ENCODE measurements at places on chromosomes 5 and 9.

DNA sequence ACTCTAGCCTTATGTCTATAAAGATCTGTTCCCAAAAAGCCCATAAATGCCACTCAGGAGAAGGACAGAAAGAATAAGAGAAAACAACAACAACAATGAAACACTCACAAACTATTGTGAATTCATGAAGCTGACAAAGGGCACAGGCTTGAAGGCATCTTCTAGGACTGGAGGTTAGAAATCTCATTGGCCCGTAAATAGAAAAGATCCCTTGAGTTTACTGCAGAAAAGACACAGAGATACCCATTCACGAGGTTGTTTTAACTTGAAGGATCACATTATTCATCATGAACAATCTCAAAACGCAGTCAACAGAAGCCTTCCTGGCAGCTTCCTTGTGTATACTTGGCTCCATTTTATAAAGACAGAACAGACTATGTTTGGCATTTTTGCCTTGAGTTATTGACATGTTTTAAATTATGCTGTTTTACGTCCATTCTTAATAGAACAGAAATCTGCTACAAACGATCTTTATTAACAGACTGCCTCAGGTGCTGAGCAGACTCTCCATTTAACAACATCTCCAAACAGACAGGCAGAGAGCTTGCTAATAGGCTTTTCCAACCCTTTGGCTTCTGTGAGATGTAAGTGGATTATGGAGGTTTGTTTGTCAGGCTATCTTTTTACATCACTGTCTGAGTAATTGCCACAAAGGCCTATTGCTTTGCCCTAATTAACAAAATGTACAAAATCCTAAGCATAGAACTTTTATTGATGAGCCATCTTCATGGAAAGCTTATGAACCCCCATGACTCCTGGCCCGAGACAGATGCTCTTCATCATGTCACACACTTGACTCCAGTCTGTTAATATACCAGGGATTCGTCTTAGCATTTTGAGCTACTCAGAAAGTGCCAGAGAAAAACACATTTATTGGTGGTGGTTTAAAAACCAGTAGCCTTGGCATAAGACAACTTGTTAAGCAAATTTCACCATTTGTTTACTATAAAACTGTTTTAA is 735.3 kb upstream of the ZNF608 start:
- DNase-seq = no peak

DNA sequence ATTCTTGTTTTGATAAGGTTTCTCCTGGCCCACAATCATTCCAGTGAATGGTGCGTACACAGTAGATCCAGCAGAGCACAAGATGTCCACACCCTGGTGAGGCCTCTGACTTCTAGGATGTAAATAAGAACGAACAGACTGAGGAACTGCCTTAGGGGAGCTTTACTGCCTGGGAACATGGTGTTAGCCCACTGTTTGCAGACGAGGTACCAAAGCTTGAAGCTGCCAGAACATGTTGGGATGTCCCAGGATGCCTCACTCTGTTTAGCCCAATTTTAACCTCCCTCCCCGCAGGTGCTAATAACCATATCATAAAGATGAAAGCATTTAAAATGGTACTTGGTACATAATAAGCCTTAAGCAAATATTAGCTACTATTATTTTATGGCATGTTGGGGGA is 3.5 kb downstream of the LECT2 start:
- no peak for DNase-seq

DNA sequence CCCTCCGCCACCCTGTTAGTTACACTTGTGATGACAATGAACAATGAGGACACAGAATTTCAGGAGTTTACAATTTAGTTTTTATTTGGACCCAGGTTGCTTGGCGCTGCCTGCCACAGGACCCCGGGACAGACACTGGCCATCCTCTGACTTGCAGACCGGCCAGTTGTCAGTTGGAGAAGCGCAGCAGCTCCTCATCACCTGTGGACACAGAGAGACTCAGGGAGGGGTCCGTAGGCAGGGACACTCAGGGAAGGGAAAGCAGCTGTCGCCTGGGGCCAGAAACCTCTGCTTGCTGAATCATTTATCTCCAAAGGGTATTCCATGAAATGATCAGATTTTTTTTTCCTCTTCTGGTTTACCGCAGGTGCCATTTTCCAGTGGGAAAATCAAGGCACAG is 18.0 kb downstream of the AMBP start:
- no peak for DNase-seq

DNA sequence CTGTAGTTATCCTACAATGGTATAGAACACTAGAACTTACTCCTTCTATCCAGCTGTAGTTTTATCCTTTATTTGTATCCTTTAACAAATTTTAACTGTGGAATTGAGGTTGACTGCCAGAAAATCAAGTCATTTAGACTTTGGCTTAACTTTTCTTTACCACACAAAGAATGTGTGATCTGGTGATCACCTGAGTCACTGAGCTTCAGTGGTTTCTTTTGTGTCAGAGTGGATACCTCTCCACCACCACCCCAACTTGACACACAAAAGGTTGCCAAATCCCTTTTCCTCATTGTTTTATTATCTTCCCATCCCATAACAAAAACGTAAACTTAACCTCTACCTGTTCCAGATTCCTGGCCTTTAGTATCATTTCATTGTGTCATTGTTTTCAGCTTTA is 5.5 kb downstream of the OTULIN start:
- DNase-seq = no peak

DNA sequence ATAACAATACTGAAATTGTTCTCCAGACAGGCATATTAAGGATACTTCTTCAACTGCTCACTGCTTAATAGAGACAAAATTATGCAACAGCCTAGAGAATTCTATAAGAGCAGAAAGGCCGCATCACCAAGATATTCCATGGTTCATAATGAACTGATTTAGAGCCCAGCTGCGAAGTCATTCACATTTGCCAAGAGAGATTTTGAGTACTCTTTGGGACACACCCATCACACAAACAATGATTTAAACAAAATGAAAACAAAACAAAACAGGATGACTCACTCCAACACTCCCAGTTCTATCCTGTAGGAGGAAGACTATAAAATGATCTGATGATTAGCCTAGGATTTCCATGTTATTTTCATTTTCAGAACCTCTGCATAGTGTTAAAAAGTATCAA is 145.7 kb upstream of the GNA14 start:
- no peak for DNase-seq

- no peak for DNase-seq
These were observed 846.6 kb downstream of the NR2F1-AS1 start for GRCh38 chr5:92734211-92734940.

- DNase-seq = no peak
These were observed 30.5 kb downstream of the MRPL36 start for GRCh38 chr5:1769017-1769640.

DNA sequence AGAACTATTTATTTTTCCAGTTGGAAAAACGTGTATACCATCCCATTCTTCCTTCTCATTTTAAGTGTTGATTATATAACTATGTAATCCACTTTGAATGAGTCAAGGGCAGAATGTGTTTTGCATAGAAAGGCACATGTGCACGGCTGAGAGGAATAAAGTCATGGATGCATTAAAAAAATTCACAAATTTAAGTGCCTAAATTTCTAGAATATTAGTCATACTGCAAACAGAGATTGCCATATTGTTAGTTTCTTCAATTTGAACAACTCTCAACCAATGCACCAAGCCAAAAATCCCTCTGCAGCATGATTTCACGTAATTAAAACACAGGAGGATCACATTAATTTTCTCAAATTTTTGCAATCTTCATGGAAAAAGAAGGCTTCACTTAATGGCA is 166.3 kb downstream of the MPDZ start:
- no peak for DNase-seq

GRCh38 chr5:154593071-154593470 is 115.0 kb upstream of the HAND1 start:
- DNase-seq = no peak

- no peak for DNase-seq
These were observed 294.0 kb downstream of the EFNA5 start for GRCh38 chr5:107376546-107377276.

DNA sequence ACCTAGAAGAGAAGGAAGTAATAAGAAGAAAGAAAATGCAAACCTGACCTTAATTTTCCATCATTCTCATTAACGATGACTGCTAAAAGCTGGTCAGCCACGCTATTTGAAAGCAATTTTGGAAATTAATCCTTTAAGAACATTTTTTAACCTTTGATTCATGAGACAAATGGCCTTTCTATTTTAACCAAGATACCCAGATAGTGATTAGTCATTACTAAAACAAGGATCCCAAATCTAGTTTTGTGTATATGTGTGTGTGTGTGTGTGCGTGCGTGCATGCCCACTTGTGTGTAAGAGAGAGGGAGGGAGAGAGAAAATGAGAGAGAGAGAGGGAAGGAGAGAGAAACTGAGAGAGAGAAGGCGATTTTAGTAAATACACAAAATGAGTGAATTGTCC is 329.5 kb downstream of the DEPDC1B start:
- DNase-seq = no peak

DNA sequence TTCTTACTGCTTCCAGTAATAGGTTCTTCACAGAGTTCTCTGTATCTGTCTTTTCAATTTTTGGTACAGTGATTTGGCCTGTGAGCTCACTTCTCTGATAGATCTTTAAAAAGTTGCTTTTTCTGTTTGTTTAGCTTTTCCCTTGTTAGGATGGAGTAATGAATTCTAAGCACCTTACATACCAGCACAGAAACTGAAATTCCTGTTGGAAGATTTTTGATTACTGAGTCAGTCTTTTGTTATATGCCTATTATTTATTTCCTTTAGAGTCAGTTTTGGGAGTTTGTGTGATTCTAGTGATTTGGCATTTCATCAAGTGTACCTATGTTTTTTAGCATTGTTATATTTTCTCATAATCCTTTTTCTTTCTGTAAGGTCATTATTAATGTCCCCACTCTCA is 37.6 kb upstream of the IPPK start:
- no peak for DNase-seq

- DNase-seq = no peak
These were observed 511.7 kb upstream of the KLF4 start for GRCh38 chr9:108001237-108001636.

DNA sequence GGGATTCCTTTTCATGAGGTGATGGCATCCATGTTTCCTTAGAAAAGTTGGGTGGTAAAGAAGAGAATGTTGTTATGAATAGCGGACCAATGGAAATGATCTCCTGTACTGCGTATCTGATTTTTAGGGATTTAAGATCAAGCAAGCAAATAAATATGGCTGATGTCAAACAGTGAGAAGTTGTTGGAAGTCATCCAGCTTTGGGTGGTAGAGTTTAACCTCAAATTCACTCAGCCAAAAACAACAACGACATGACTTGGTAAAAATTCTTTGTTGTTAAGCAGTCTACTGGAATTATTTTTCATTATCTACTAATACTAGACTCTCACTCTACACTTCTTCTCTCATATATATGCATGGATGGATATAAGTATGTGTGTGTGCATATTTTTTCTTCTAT is 426.5 kb downstream of the CTNND2 start:
- no peak for DNase-seq

GRCh38 chr5:151155775-151156506 is 1.6 kb downstream of the ANXA6 start:
- no peak for DNase-seq

DNA sequence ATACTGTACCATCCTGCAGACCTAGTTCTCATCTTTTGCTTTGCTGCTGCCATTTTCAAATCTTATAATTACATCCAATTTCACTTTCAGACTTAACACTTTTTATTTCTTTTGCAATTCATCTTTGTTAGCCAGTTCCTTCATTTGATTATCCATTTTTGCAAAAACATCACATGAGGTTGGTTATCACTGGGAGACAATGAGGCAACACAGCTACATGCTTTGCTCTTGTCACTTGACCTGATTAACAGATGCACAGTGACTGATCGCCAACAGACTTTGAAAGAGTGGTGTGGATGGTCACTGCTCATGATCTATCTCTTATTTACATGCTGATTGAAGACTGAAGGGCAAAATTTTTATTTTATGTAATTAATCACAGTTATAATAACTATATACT is 17.0 kb upstream of the RNF20 start:
- no peak for DNase-seq

DNA sequence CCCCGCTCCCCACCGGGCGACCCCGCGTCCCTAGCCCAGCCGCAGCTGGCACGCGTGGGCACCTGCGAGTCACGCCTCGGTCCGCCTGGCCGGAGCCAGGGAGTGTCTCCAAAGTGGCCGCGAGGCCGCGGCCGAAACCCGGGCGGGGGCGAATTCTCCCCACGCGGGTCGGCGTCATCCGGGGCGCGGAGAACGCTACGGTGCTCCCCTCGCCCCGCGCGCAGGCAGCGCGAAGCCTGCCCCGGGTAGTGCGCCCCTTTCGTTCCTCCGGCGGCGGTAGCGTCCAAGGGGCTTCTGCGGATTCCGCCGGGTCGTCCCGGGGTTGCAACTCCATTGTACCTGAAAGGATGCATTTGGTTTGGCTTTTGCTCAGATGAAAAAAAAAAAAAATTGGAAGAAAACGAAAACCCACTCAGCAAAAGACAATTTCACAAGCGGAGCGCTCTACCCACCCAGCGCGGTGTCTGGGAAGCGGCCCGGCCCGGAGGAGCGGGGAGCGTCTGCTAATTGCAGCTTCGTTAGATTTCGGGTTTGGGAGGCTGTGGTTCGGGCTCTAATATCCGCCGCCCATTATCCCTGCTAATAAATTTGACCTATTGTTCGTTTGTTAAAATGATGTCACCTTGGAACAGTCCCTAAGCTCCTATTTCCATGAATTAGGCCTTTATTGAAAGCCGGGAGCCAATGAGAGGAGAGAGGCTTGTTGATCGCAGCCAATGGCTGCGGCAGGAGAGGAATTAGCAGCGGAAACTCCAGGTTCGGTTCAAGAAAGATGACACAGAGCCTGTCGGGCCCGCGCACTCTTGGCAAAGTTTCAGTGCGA is at the start of gene TLX3:
Gene TLX3, plus strand, starts transcription at position 796 of the 823 bp plus-strand sequence. CDS start 118 bp downstream, outside the sequence.
- no peak for DNase-seq

GRCh38 chr9:116998305-116998704 is 311.2 kb downstream of the TRIM32 start:
- DNase-seq = no peak

- no peak for DNase-seq
These were observed 681 bp downstream of the F2R start for GRCh38 chr5:76716456-76717157.

DNA sequence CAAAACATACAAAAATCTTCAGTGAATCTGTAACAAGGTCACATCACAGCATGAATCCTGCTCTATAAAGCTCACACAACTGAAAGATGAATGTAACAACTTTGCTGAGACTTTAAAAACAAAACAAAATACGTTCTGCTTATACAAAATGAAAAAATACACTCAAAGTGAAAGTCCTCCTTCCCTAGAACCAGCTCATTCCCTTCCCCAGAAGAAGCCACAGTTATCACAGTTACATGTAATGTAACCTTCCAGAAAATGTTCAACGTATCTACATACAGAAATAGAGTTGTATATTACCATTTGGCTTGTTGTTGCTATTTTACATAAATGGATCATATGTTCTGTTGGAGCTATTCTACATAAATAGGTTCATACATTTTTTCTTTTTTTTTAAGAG is 2.6 kb downstream of the AUH start:
- DNase-seq = no peak

DNA sequence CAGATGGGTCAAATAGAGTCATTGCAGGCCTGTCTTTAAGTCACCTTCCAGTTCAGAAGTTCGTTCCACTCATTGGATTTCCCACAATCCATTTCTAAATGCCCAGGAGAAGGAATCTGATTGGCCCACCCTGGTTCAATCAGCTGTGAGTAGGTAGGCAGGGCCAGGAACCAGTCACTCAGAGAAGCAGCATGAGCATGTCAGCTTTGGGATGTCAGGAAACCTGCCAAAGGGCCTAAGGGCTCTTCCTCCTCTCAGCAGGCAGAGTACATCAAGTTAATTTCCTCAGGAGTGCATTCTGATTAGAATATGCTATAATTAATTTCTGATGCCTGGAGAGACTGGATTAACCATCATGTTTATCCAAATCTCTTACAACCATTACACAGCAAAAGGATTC is 412.9 kb upstream of the CCNH start:
- DNase-seq = no peak
